ENCODE measurements at places on chromosomes 12 and 14.

- no peak for DNase-seq
These were observed 1.4 kb downstream of the SYNDIG1L start for GRCh38 chr14:74424606-74425005.

GRCh38 chr12:100215209-100215608 lies 14.6 kb downstream of the ACTR6 start:
- DNase-seq: no peak

DNA sequence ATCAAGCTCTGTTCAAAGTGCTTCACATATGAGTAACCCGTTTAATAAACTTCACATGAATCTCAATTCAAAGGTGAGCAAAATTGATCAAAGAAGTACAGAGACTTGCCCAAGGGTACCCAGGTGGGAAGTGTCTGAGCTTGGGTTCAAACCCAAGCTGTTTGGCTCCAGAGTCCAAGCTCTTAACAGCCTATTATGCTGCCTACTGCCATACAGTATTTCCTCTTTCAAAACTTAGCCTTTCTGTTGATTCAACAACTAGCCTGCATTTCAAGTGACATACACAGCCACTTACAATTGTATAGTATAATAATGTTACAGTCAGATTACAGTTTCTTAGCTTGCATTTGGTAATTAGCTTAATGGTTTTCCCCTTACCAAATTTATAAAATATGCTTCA lies 29.7 kb downstream of the FRMD6 start:
- DNase-seq: no peak

- DNase-seq: peak; percentile 28
These were observed 6.2 kb upstream of the PLEKHH1 start for GRCh38 chr14:67526676-67527459.

- no peak for DNase-seq
These were observed 8.1 kb downstream of the ZNF219 start for GRCh38 chr14:21090194-21090939.

- no peak for DNase-seq
These were observed 8.6 kb downstream of the SPRYD4 start for GRCh38 chr12:56476972-56477432.

All from fibroblast of skin of right quadriceps (primary cell).